ENCODE measurements at places on chromosomes 3 and 15.

DNA sequence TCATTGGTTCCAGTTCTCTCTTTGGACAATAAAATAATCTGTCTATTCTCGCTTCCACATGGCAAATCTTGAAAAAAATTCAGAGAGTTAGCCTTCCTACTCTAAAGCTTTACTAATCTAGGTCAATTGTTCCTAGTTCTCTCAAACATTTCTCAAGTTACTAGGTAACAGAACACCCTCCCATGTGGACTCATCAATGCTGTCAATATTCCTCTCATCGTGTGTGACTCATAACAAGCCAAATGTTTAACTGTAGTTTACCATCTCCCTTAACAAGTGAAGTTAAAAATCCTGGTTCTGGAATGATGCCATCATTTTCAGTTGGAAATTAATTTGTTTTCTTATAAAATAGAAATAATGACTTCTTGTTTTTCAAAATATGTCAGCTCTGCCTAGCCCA is 438.6 kb downstream of the ROBO1 start:
- DNase-seq: no peak

GRCh38 chr3:18190646-18191045 is 234.5 kb downstream of the SATB1 start:
- DNase-seq: no peak

DNA sequence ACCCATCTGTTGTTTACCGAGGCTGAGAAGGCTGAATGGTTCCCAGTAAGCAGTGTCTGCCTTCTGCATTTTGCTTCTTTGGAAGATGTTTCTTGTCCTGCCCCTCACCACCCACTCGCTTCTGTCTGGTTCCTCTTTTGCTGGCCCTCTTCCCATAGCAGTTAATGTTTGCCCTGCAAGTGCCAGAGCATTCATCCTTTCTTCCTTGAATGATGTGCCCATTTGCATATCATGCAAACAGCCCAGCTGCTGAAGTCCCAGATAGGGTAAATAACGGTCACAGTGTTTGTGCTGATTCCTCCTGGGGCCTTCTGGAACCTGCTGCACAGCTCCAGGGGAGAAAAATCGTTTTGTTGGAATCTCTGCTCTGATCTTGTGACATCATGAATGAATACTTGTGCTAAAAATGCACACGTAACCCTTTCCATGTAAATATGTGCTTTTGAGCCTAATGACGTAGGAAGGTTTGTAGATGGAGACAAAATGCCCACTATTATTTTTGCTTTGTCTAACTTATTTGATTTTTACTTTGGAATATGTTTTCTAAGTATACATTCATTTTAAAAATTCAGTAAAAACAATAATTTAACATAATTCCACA is 381.0 kb downstream of the SOX2 start:
- DNase-seq: peak; percentile 20

- no peak for DNase-seq
Observed at GRCh38 chr15:84826369-84826823, 9.2 kb downstream of the ALPK3 start.

DNA sequence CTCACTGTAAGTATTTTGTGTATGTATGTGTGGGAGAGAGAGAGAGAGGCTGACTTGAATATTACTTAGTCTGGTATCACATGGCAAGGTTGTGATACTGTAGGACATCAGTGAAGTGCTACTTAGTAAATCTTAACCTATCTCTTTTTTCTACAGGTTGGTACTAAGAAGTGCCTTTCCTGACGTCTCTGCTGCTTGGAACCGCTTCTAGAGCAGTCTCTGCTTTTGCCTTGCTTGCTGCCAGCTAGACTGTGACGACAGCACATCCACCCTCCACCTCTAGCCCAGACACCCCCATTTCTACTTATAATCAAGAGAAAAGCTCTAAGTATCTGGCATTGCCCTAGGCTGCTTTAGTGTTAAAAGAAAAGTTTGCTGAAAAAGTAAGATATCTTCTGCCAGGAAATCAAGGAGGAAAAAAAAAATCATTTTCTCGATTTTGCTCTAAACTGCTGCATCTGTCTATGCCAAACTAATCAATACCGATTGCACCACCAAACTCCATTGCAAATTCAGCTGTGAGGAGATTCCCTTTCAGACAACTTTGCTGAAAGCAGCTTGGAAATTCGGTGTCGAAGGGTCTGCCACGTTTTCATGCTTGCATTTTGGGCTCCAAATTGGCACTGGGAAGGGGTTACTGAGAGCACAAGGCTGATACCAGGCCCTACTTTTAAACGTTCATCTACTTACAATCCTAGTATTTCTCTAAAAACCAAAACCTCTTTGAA is 30.7 kb downstream of the MBNL1 start:
- no peak for DNase-seq

GRCh38 chr3:197512691-197513571 is 42.8 kb downstream of the BDH1 start:
- no peak for DNase-seq

GRCh38 chr3:177977381-177978158 is 558.7 kb upstream of the KCNMB2 start:
- no peak for DNase-seq

- no peak for DNase-seq
Observed at GRCh38 chr15:94287794-94288246, 56.5 kb downstream of the MCTP2 start.

GRCh38 chr15:95259965-95260364 is 1028.6 kb downstream of the MCTP2 start:
- no peak for DNase-seq

DNA sequence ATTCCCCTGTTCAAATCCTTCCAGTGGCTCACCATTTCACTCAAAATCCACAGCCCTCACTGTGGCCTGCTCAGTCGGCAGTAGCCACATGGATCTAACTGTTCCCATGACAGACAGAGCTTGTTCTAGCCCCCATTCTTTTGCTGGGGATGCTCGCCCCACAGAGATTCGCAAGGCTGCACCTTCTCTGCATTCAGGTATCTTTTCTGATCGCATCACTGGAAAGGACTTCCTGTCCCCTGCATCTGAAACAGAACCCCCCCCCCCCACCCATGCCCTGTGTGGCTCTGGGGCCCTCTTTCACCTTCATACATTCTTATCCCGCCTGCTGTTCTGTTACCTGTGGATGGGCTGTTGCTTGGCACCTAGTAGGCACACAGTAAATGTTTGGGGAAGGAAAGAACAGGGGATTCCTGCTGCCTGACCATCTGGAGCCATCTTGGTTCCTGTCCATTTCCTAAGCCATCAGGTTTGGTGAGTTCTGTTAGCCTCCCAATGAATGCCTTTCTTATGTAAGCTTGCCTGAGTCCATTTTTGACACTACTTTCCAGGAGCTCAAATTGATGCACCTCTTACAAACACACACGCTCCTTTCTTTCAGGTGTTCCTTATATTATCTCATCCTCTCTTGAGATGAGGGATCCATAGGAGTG is 42.9 kb upstream of the PGPEP1L start:
- DNase-seq: no peak

DNA sequence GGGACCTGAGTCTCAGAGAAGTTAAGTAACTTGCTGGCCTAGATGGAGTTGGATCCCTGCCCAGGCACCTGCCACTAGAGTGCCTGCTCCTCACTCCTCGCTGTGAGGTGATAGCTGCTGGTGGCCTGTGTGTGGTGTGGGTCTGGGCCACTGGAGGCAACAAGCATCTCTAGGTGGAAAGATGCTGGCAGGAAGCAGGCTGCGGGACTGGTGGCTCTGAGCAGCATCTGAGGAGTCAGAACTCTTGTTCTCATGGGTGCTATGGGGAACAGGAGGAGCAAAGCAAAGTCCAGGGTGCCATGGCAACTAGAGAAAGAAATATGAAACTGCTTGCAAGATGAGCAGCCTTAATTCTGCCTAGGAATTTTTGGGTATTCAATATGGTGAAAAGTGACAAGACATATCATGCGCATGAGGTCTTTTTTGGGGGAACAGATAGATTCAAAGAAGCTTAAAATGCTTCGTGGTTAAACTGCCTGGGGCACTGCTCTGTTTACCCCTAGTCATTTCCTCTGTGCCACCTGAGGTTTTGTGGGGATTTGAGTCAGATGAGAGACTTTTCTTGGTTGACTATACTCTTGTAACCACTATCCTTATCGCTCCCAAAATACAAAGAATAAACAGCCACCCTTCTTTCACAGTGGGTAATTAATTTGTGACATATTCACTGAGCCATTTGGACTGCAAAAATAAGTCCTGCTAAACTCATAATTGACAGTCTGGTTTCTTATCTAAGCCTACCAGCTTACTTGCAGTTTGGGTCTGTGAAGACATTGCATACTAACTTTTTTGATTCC is 50.3 kb downstream of the MED12L start:
- peak; percentile 16 for DNase-seq

DNA sequence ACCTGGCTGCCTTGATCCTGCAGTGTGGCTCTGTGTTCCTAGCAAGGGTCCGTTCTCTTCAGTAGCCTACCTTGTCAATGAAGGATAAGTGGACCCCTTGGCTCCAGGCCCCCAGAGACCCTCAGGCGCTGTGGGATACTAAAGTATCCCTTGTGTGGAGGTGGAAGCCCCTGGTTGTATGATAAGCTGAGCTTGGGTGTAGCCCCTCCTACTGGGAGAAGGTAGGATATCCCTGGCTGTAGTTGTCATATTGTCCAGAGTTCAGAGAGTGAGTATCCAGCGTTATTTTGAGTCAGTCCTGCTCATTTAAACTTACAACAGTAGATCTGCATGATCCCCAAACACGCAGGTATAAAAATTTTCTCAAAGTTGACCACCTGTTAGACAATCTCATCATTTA is 496.8 kb downstream of the CNTN4 start:
- DNase-seq: no peak

DNA sequence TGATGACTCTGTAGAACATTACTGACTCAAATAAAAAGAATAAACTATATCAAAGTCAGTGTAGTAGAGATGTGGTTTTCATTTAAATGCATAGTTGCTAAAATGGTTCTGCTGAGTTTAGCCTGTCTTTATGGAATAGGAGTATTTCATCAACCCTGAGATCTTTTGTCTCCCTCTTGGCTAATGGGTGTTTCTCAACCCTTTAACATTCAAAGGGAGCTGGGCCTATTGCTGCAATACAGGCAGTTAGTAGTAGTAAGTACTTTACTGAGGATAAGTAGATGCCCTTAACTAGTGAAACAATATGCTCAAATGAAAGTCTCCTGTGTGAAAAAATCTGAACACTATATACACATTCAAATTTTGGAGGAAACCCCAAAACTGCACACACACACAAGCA is 184.7 kb upstream of the TTC14 start:
- no peak for DNase-seq

DNA sequence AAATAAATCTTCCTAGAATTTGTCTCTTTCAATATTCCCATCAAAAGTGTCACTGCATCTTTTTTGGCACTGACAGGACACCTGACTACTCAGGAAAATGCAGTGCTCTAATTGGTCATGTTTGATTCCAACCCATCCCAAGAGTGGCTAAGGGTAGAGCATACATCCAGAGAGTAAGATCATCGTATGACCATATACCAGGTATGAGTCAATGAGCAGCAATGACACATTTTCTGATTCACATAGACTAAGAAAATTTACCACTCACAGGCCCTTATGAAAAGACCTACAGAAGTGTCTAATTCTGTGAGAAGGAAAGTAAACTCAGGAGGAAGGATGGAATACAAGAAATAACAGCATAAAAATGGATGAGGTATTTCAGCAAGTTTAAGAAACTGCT is 434.2 kb downstream of the ZIC1 start:
- no peak for DNase-seq

DNA sequence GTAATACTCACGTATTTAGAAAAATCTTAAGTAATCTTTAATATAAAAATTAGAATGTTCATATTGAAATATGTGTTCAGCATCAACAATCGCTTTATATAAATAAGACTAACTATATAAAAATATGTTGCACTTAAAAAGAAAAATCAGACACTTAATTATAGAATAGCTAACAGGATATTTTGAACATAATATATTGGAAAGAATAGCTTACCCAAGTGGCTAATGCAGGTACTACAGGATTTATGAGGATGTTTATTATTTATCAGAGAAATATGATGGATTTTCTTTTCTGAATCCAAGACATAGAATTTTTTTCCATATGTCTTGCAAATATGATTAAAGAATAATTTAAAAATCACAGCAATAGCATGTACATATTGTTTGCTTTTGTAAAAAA is 567.9 kb upstream of the GBE1 start:
- no peak for DNase-seq
